ENCODE measurements at places on chromosomes 3 and 15.

DNA sequence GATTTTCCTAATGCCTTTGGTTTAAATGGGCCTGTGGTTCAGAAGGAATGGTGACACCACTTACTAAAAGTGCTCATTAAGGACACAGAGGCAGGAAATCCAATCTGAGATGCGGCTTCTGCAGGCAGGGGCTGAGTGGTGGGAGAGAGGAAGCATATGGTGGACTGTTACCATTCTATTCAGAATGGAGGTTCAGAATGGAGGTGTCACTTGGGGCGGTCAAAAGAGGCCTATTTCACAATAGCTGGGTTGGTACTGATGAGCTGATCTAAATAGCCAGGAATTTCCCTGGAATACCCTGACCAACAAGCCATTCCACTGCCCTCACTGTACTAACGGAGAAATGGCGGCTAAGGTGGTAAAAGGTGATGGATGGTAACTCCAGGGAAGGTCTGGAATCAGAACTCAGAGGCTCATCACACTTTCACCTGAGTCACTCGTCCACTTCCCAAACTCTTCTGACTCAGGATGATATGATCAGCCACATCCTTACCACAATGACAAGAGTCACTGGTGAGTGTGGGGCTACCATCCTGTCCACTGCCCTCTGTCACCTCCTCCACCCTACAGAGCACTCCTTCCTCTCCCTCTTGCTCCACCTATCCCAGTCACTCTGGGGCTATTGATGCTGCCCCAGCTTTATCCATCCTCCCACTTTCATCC lies 15.7 kb downstream of the RFT1 start:
- no peak for DNase-seq
- H3K4me1 ChIP-seq = no peaks in the 10 kb centered on the region
- H3K36me3 ChIP-seq = peaks cover 5% of the 10 kb centered on the region

- H3K4me3 ChIP-seq = no peak overlapping the region
- H3K36me3 ChIP-seq = no peaks in the 10 kb centered on the region
- H3K27me3 ChIP-seq = no peaks in the 10 kb centered on the region
- DNase-seq = no peak
- H3K4me1 ChIP-seq = no peaks in the 10 kb centered on the region
Observed at GRCh38 chr3:129353589-129353941, 74.9 kb downstream of the EFCAB12 start.

DNA sequence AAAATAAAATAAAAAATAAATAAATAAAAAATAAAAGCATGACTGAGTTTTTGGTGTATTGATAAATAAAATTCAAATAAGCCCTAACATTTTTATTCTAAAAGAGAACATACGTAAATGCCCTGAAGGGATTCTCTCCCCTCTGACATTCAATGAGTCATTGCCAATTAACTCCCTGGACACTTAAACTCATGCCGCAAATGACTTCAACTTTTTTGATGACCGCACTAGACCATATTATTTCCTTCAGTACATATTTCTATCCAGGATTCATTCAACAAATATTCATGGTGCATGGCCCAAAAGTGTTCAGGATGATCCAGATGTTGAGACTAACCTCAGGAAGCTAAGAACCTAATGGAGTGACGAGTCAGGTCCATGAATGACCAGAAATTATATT lies 195.9 kb upstream of the LRRN1 start:
- H3K4me3 ChIP-seq = no peak overlapping the region
- peaks cover 22% of the 10 kb centered on the region for H3K4me1 ChIP-seq
- no peak for DNase-seq
- no peaks in the 10 kb centered on the region for H3K36me3 ChIP-seq
- no peak overlapping the region for H3K27ac ChIP-seq
- no peaks in the 10 kb centered on the region for H3K27me3 ChIP-seq

DNA sequence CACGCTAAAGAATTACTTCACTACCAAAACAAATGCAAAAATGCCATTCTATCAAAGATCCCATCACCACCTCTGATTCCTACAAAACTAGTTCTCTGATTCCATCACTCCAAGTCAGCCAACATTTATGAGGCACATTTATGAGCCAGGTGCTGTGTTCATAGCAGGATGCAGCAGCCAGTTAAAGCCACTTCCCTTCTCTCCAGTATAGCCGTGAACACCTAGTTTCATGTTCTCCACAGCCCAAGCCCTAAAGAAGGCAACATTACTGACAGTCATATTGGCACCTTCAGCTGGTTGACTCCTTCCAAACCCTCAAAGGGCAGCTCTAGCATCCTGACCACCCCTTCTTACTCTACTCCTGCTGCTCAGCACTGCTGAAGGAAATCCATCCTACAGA lies 36.4 kb downstream of the RYK start:
- no peaks in the 10 kb centered on the region for H3K27me3 ChIP-seq
- H3K4me3 ChIP-seq = no peak overlapping the region
- no peak for DNase-seq
- peak overlapping the region; percentile 9 for H3K27ac ChIP-seq
- H3K4me1 ChIP-seq = peaks cover 5% of the 10 kb centered on the region
- peaks cover 5% of the 10 kb centered on the region for H3K36me3 ChIP-seq

GRCh38 chr3:12351145-12351544 lies 62.3 kb downstream of the PPARG start:
- no peaks in the 10 kb centered on the region for H3K4me1 ChIP-seq
- no peak overlapping the region for H3K27ac ChIP-seq
- no peak overlapping the region for H3K4me3 ChIP-seq
- peaks cover 21% of the 10 kb centered on the region for H3K27me3 ChIP-seq
- DNase-seq = no peak

DNA sequence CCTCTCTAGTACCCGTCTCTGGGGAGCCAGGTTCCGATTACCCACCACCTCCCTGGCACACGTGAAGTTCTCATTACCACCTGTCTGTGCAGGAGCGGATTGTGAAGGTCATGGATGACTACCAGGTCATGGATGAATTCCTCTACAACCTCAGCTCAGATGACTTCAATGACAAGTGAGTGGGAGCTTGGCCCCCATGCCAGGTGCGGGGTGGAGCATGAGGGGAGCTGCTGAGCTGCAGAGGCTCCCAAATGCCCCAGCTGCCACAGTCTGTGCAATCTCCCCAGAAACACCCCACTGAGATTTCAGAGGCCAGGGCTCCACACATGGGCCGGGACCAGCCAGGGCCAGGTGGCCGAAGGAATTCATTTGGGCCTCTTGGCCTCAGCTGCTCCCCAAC lies 34.3 kb downstream of the DNAH1 start:
- H3K36me3 ChIP-seq = no peaks in the 10 kb centered on the region
- H3K4me3 ChIP-seq = no peak overlapping the region
- H3K27ac ChIP-seq = no peak overlapping the region
- no peak for DNase-seq

GRCh38 chr3:37054370-37054769 lies 61.1 kb downstream of the MLH1 start:
- no peak overlapping the region for H3K4me3 ChIP-seq
- no peak overlapping the region for H3K27ac ChIP-seq
- no peaks in the 10 kb centered on the region for H3K4me1 ChIP-seq
- H3K36me3 ChIP-seq = peaks cover 14% of the 10 kb centered on the region
- no peak for DNase-seq
